ENCODE measurements at places on chromosomes 12 and 14.

DNA sequence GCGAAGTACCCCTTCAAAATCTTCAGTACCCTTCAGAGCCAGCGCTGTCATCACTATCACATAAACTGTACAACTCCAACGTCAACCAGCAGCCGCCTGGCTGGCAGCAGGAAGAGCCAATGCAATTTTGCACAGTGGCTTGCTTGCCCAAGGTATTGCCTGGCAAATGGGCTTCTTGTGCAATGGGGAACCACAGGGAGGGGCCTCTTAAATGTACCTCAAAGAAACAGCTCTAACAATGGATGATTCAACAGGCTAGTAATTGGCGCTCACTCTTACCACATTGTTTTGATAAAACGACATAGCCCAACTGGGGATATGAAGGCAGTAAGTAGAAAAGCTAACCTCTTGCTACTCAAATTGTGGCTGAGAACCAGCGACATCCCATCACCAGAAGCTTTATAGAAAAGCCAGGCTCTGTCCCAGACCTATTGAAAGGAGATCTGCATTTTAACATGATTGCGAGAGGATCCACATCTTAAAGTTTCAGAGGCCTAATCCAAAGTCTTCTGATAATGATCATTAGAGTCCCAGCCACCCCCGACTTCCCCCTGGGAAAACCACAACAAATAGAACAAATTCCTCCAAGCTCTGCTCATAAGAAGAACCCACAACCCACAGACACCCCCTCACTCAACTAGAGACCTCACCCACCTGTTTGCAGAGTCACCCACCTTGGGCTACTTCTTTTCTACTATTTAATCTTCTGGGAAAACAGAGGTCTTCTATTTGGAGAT is 125.3 kb upstream of the HIF1A start:
- peak; percentile 57 for DNase-seq

- DNase-seq: no peak
These were observed 15.8 kb upstream of the HNF1A start for GRCh38 chr12:120962532-120963020.

DNA sequence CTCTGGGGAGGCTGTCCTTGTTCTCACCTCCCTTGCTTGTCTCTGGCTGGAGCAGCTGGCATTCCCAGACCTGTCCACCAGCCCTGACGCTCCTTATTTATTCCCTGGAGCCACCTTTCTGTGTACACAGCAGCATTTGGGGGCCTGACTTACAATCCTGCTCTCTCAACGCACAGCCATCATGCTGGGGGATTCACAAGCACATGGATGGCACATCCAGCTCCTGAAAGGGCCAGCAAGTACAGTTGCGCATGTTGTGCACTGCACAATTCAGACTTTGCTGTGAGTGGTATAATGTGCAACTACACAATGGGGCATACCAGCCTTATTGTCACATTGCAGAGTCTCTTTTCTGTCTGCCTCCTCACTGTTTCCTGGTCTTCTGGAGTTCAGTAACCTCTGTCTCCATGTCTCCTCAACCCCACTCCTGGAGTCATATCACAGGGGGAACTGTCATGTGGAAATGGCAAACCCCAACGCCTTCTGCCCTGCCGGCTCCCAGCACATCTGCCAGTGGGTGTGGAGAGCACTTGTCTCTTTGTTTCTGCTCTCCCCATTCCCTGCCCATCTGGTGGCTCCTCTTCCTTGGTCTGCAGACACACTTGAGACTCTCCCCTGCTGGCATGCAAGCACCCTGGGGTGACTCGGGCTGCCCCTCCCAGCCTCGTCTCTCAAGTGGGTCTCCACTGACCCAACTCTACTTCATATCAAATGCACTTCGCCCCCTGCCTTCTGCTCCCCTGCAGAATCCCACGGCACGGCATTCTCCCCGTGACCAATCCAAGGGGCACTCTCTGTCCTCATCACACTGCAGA is 41.2 kb upstream of the MEG3 start:
- peak; percentile 85 for DNase-seq

GRCh38 chr12:72030277-72030676 is 91.6 kb downstream of the TPH2 start:
- DNase-seq: peak; percentile 78

DNA sequence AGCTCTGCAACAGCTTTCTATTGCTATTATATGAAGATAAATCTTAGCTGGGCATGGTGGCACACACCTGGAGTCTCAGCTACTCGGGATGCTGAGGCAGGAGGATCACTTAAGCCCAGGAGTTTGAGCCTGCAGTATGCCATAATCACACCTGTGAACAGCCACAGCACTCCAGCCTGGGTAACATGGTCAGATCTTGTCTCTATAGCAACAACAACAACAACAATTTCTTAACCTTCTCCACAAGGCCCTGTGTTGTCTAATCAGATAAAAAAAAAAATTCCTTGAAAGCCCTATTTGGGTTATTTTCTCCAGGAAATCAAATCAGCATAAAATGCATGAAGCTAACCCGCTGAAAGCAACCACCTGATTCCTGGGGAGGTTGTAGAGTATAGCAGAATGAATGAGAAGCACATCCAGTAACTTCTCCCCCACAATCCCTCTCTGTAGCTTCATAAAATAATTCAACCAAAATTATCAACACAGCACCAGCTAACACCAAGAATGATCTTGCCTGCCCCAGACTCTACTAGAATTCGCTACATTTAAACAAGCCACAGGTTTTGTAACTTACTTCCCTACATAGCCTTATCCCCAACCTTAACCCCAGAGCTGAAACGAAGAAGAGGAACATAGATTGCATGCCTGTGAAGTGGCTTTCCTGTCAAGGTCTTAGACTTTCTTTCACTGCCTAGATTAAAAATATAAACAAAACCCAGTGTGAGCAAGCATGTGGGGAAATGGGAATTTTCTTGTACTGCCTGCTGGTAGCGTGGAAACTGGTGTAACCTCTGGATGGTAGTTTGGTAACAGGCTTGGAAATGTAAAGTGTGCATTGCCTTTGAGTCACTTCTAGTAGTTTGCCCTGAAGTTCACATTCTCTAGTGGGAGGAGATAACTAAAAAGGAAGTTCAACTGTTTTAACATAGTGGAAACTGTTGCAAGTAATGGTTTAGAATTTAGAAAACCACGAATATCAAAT is 6.0 kb upstream of the STK38L start:
- DNase-seq: no peak

DNA sequence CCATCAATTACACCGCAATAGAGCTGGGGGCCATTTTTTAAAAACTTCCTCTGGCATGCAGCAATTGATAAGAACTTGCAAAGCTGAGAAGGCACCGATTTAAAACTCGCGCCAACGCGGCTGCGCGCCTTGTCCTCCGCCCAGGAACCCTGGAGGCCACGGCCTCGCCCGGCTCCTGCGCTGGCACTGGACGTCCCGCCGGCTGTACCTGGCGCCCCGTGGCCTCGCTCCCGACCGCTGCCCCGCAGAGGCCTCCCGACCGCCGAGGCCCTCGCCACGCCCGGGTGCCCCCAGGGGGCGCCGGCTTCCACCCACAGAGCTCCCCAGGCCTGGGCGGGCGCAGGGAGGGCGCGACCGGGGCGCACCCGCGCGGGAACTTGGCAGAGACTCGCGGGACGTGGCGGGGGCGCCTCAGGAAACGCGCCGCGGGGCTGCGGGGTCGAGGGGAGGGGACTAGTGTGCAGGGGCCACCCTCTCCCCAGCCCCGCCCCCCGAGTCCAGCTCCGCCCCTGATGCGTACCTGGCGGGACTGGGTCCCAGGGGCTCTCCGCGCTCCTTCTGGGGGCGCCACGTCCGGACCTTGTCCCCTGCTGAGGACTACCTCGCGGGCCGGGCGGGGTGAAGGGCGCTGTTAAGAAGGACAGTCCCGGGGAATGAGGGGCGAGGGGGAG is 65.7 kb downstream of the TNFAIP2 start:
- DNase-seq: no peak
